Central memory CD8-positive, alpha-beta T cell (primary cell): ENCODE measurements at places on chromosomes 16 and 17.

DNA sequence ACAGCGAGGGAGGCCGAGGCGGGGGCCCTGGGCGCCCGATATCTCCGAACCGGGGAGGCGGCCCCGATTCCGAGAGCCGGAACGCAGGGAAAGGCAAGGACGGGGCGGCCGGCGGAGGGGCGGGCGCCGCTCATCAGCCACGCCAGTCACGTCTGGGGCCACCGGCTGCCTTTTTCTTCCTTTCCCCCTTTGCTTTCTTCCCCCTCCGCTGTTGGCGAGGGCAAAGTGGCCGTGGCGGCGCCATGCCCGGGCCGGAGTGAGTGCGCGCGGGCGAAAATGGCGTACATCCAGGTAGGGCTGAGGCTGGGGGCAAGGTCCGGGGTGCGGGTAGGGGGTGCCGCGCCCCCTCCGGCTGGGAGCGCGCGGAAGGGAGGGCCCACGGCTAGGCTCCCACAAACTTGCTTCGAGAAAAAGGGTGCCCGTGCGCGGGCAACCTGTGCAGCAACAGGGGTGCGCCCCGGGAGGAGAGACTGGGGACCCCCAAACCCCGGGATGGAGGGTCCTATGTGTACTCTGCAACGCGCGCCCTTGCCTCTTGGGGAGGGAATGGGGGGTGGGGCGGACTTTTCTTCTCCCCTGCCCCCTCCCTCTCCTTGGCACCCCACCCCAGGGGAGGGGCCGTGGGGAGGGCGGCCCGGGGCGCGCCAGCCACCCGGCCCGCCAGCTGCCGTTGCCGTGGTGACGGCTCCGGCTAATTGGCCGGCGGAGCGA, 486 bp downstream of the SYT17 start:
- DNase-seq = no peak

DNA sequence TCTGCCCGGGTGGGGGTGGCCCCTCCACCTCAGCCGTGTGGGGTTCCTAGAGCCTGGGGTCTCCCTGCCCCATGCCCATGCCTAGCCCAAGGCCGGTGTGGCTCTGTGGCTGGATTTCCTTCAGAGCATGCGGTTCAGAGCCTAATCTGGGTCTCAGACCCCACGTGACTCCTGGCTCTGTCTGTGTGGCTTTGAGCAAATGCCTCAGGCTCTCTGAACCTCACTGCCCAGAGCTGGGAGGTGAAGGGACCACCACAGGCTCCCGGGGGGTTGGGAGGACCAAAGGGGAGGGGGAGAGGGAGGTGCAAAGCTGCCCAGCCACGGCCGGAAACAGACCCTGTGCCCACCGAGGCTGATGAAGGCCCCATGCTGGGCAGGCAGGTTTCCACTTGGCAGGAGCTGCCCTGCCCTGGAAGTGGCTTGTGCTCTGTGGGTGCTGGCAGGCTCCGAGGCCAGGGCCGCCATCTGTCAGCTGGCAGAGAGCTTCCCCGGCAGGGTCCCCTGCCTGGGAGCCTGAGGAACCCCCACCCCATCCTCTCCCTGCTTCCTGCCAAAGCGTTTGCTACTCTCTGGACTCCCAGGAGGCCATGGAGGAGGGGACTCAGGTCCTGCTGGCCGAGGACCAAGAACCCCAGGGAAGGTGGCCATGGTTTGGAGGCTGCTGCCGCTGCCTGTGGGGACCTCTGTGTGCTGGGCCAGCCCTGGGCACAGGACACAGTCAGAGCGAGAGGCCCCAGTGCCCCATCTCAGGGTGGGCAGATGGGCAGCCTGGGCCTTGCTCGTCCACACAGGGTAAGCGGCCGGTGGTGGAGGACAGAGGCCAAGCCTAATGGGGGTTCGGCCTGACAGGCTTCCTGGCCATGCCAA, 4.0 kb downstream of the CDH15 start:
- no peak for DNase-seq

DNA sequence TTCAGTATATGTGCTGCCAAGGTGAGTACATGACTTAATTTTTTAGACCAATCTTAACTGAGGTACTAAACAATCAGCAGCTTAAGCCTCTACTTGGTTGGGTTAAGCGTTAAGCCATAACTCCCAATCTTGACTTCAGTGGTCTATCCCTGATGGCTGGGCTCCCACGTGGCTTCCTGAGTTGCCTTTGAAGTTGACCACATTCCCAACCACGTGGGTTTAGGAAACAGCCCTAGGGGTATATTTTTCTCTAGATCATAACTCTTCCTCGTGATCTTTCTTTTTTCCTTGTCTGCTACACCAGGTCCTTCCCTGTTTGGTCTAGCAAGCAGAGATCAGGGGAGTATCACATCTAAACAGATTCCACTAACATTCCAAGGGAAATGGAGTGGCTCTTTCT, 20.1 kb upstream of the PIRT start:
- DNase-seq = no peak

DNA sequence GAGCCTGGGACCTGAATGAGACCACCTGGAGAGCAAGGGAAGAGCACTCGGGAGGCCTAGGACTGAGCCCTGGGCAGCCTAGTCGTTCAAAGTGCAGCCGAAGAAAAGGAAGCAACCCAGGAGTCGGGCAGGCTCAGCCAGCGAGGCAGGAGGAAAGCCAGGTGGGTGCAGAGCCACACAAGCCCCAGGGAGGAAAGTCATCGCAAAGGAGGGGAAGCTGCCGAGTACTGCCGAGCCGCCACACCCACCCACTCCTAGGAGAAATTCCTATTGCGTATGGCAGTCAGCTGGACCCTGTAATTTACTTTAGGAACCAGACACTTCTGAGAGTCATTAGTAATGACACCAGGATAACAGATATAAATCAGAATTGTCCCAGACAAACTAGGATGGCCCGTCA, 187.6 kb downstream of the KATNIP start:
- DNase-seq = no peak

- DNase-seq = no peak
These were observed 12.9 kb upstream of the ODF4 start for GRCh38 chr17:8326511-8327302.

DNA sequence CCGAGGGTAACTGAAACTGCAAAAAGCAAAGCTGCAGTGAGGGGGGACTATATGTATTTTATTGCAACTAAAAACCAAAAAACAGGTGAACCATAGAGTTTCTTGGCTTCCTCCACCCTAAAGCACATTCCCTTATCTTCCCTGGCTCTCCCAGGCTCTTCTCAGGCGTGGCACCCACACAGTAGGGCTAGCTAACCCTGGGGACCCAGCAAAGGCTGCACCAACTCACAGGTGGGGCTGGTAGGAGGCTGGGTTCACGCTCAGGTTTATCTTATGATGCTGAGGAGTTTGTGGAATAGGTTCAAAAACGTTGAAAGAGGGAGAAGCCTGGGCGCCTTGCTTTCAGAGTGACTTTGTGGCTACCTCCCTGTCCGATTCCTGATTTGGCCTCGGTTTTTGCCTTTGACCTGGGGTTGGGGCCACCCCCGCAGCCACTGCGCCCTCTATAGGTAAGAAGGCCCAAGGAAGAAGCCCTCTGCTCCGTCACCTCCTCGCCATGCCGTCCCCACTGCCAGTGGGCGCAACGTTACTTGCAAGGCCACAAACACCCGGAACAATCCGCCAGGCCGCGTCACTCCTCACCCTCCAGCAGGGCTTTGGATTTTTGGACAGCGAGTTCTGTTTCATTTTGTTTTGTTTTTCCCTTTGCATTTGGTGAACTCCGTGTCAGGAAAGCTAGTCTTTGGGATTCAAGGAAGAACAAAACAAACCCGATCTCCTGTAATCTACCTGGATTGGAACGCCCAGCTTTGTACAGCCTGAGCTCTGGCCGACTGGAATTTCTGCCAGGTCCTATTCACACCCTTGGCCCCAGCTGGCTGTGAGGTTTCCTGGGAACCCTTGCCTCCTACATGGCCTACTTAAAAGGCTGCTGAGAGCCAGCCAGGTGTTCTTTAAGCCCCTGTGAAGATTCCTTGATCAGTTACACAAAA, 60.8 kb downstream of the TBC1D16 start:
- no peak for DNase-seq

- DNase-seq = no peak
These were observed 27.4 kb upstream of the SPNS3 start for GRCh38 chr17:4406386-4406785.
